NCI-H2081 (cell line): ENCODE measurements at places on chromosomes 3 and 15.

GRCh38 chr3:37745921-37746320, 115.8 kb upstream of the CTDSPL start:
- no peak for DNase-seq

- peak; percentile 31 for DNase-seq
Measured at GRCh38 chr15:71532994-71533393, 277.4 kb upstream of the NR2E3 start.

DNA sequence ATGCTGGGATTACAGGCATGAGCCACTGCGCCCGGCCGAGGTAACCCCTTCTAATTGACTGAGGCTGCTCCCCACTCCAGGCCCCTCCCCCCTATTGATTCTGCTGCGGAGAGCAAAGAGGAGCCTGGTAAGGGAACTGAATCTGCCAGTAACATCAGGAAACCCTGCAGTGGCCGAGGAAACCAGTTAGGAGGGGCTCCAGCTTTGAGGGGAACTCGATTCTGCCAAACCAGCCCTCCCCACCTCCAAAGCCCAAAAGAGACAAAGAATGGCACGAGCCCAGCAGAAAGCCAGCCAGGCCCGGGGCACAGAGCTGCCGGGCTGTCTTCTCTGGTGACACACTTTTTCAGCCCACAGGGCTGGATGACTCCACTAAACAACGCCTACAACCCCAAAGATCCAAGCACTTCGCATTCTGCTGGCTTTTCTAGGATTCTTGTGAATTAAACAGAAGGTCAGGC, 15.0 kb upstream of the ACAD9 start:
- no peak for DNase-seq

DNA sequence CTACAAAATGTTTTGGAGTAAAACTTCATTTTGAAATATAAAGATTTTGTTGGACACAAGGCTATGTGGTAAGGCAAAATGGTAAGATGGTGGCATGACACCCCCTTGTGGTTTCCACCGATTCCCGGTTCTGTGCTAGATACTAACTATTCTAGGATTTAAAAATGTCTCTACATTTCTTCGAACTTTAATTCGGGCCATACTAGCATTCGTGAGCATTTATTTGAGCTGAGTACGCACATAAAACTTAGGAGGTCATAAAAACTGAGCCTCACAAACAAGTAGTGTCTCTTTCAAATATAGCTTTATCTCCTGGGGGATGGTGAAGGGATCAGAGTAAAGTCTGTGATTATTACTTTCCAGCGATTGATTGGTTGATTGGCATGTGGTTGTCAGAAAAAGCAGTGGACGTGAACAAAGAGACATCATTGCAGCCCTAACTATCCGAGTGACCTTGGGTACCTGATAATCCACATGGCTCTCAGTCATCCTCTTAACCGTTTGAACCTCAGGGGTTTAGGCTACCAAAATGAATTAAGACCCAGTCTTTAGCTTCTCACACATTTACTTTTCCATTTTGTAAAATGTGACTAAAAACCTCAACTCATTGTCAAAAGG, 1.1 kb upstream of the ZNF639 start:
- peak; percentile 31 for DNase-seq

- DNase-seq: no peak
Measured at GRCh38 chr3:186751480-186751879, 31.9 kb upstream of the EIF4A2 start.

DNA sequence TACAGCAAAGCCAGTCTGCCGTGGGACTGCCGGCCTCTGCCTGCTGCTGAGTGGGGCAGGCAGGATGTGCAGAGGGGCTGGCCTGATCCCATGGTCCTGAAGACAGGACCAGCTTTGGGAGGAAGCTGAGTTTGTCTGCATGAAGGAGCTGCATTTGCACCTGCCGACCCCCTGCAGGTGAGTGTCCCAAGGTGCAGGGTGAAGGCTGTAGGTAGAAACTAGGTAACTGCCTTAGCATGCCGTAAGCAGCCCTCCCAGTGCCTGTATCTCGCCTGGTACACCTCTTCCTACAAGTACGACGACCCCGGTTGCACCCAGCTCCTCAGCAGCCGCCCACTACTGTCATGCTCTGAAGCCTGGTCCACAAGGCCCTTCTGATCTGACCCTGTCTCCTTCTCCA, 34.9 kb downstream of the AMOTL2 start:
- no peak for DNase-seq
